ENCODE measurements at places on chromosomes 16 and 17.

DNA sequence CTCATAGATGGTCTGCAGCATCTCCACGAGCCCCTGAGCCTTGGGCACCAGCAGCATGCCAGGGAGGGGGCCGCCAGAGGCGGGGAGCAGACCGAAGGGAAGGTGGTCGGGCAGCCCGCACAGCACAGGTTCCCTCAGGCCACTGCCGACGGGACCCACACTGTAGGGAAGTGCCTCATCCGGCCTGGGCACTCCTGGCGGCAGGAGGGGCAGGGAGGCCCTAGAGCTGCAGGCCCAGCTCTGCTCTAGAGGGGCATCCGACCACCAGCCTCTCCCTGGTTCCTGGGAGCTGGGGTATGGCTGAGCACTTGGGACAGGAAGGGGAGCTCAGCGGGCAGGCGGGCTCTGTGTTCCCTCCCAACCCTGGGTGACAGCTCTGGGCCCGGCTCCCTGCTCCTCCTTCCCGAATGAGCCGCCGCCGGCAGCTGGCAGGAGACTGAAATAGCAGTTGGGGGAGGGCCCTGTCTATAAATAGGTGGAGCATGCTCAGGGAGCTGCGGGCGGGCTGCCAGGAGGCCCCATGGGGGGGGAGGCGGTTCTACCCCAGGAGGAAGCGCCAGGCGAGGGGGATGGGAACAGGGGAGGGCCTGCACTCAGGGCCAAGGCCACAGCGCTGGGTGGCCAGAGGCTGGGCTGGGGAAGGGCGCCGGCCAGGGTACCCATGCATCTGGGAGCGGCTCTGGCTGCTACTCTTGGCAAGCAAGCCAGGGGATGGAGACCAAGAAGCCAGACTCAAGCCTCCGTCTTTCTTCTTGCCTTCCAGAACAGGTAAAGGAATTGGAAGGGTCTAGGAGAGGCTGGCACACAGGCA, 12.4 kb downstream of the HDAC5 start:
- DNase-seq: peak; percentile 59

DNA sequence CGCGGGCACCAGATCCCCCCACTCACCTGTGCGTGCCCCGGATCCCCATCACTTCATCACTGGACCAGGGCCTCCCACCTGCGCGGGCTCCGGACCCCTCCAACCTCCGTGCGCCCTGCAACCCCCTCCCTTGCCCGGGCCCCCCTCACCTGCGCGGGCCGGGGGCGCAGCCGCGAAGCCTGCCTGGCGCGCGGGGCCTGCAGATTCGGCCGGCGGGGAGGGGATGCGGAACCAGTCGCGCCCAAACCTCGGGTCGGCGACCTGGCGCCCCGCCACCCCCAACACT, 202 bp downstream of the CEP131 start:
- no peak for DNase-seq

DNA sequence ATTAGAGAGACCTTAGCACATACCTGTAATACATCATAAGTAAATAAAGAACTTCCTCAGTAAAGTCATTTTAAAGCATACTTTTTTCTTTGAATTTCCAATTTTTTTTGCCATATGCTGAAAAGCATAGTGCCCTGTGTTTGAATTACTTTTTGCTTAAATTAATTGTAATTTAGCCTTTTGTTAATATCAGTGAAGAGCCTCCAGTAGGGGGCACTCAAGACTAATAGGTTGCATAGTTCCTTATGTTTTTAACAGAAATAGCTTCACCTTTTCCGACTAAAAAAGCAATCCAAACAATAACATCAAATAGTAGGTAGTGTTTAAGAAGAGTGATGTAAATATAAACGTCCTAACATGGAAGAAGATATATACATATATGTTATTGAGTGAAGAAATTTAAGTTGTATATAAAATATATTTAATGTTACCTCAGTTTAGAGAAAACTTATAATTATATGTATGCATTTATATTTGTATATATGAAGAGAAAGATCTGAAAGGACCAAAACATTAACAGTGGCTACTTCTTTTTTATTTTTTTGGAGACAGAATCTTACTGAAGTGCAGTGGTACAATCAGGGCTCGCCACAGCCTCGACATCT, 18.6 kb downstream of the RAD51C start:
- peak; percentile 12 for DNase-seq

- no peak for DNase-seq
Measured at GRCh38 chr16:59950431-59950830, 1216.3 kb upstream of the GOT2 start.

GRCh38 chr17:58593123-58593522, 78.7 kb upstream of the MTMR4 start:
- no peak for DNase-seq

- DNase-seq: no peak
Measured at GRCh38 chr16:64532117-64532516, 589.7 kb downstream of the CDH11 start.

GRCh38 chr16:89448656-89449055, 41.7 kb downstream of the ANKRD11 start:
- DNase-seq: no peak

GRCh38 chr17:46917516-46917915, 5.4 kb upstream of the GOSR2 start:
- DNase-seq: no peak

DNA sequence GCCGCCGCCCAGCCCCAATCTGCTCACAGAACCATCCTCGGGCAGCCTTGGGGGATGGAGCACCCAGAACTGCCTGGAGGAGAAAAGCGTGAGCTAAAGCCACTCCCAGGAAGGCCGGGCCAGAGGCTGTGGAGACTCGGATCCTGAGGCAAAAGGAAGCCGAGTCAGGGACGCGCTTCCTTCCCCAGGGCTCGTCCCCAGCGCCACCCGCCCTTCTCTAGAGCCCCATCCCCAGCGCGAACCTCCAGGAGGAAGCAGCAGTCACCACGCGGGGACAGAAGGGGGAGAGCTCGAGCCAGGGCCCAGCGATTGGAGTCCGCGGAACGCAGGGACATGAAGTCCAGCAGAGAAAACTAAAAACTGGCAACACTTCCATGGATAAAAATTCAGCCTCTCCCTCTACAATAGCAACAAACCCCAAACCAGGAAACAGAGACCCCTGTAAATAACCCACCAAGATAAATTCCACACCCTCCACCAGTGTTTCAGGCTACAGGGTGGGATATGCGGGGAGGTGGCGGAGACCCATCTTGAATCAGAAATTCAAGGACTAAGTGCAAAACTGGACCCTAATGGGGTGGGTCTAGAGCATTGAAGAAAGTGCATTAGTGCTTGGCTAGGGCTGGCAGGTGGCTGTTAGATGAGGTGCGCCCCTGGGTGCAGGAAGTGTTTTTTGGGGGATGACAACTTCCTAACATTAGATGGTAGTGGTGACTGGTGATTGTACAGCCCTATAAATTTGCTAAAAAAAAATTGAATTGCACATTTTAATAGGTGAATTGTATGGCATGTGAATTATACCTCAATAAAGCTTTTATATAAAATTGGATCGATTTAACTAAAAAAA, 116.1 kb upstream of the METRNL start:
- DNase-seq: peak; percentile 20

DNA sequence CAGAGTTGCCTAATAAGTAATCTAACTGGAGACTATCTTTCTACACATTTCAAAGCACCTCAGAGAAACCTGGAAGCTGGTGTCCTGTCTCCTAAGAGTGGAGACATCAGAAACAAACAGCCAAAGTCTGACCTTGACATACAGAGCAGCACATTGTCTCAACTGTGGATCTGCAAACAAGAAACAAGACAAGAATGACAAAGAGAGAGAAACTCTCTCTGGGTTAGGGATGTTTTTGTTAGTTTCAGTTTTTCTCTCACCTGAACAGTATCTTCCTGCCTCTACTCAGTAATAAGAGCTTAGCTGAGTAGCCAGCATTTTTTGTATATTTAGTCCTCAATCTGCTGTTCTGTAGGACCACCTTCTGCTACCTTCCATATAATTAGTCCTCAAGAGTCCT, 8.9 kb downstream of the ZNF597 start:
- DNase-seq: no peak

DNA sequence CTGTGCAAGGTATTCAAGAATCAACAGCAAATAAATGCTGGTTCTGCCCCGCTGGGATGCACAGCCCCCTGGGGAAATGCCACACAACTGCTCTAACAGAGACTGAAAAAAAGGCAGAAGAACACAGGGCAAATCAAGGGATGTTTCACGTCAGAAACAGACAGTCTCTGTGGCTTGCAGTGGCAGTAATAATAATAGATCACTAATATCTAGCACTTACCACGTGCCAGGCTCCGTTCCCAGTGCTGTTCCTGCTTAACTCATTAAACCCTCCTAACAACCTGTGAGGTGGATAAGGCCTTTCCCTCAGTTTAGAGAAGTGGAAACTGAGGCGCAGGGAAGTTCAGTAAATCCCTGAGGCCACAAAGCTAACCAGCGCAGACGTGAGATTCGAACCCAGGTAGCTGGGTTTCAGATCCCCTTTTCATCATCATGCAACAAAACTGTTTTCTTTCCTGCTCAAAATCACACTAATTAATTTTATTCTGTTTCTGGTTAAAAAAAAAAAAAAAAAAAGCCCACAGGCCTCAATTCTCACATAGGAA, 36.7 kb downstream of the ARHGAP17 start:
- no peak for DNase-seq

DNA sequence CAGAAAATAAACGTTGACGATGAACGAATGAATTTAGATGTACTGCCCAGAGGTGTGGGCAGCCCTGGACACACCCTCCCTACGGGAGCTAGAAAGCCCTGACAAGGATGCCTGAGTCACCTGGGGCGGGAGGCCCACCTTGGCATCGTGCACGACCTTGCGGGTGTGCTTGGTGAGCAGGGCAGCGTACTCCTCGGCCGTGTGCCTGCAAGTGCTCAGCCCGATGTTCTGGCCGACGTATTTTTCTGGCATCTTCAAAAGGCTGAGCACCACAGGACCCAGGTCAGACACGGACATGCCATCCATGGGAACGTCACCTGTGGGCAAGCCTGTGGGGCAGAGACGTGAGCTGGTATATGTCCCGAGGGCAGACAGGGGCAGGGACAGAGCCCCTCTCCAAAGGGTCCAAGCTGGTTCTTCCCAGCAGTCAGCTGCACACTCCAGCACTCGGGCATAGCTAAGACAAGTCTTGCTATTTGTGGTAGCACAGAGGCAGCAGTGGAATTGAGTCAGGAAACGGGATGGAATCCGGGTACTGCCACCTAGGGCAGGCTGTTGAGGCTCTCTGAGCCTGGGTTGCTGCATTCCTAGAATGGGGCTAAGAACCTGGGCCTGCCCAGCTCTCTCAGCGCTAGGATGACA, 10.8 kb downstream of the NMRAL1 start:
- DNase-seq: no peak

- no peak for DNase-seq
Measured at GRCh38 chr16:66511602-66512271, 38.2 kb downstream of the TK2 start.

DNA sequence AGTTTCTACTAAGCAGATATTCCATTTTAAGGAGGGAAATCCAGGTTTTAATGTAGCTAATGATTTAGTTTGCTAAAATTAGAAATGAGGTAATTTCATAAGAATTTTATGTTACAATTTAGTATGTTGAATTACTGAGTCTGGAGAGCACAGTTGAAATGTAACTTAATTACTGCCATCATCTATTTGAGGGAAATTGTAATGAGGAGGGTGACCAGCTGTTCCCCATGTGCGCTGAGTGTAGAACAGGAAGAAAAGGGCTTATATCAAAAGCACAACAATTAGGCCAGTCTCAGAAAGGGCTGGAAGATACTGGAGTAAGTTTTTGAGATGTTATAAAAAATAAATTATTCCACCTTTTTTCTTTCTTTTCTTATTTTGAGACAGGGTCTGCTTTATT, 735.1 kb upstream of the GOT2 start:
- no peak for DNase-seq

GRCh38 chr17:49638818-49639217, 39.1 kb downstream of the SPOP start:
- DNase-seq: no peak

DNA sequence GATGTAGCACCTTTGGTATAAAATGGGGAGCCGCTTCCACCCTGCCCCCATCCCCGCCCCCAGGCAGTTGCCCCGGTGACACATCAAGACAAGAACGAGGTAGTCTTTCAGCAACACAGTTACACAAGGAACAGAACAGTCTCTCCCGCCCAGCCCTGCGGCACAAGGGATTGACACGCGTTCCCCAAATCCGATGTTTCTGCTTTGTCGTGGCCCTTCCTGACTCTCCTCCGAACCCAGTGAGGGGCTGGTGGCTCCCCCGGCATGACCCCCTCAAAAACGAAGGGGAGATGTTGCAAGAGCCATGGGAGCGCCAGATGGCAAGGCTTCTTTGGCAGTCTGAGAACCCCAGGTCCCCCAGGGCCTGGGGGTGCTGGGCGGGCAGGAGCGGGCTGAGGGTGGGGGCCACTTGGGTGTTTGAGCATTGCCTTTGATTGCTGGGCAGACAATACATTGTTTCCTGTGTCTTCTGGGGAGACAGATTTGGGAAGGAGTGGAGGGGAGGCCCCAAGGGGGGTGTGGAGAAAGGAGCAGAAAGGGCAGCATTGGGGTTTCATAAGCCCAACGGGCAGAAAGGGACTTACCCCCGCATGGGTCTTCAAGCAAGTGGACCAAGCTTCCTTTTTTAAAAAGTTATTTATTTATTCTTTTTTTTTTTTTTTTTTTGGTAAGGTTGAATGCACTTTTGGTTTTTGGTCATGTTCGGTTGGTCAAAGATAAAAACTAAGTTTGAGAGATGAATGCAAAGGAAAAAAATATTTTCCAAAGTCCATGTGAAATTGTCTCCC, 16.6 kb downstream of the COL1A1 start:
- DNase-seq: no peak

DNA sequence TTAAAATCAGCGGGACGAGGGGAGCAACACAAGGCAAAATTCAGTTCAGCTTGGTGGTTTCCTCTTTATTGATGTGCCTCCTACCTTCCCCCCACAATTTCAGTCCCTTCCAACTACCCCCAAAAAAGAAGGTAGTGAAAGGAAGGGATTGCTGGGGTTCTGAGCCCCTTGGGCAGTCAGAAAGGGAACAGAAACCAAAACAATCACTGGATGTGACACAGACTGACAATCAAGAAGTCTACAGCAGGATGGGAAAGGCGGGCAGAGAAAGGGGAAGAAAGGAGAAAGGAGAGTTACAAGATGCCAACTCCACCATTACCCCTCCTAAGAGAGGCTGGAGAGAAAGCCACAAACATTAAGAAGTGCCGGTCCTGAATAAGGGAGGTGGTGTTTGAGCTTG, 1.1 kb upstream of the PHF23 start:
- no peak for DNase-seq

DNA sequence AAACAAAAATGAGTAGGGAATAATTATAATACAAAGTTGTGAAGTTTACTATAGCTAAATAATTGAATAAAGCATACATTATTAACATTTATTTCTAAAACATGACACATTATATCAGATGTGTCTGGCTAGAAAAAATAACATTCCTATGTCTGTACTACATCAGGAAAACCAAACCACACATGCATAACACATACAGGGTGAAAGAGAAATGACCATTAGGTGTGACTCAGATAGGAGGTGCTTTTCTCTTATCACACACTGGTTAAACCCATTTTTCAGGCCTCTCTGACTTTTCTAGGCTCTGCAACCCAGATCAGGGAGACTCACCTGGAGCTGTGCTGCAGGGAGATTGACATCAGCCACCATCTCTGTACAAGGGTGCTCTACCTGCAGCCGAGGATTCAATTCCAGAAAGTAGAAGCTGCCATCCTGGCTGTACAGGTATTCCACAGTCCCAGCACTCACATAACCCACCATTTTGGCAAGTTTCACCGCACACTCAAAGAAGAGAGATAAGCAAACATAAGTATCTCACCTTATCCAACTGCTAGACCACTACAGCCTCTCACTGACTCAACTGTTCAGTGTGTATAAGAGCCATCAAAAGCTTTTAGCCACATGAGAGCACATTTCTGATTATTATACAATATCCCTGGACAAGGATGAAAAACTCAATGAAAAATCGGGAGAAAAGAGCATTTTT, 116.6 kb upstream of the C17orf78 start:
- DNase-seq: no peak
